ENCODE measurements at places on chromosomes 12 and 14. TPM values are rescaled to one million over a fixed set of nuclear protein-coding genes. Genes with fewer than 3 reads are reported as not detected.

ADAMTS20 gene
- total RNA-seq = 0.17 TPM

SPATA7 gene
- 8.7 TPM for total RNA-seq

TMEM229B gene
- 0.06 TPM for total RNA-seq

SERPINA5 gene
- total RNA-seq = 0.06 TPM

INTS13 gene
- total RNA-seq = 56.4 TPM

SOAT2 gene
- not detected for total RNA-seq

CNIH1 gene
- total RNA-seq = 144 TPM

DERA gene
- 93.8 TPM for total RNA-seq

RD3L gene
- not detected for total RNA-seq

A2M gene
- total RNA-seq = 0.06 TPM

OTUB2 gene
- total RNA-seq = 0.69 TPM

MEG3 gene
- 81.0 TPM for total RNA-seq

KCNH5 gene
- total RNA-seq = 0.06 TPM

GUCY2C gene
- not detected for total RNA-seq

C12orf54 gene
- not detected for total RNA-seq

OR6C75 gene
- total RNA-seq = not detected

FAM90A1 gene
- not detected for total RNA-seq

KRT85 gene
- not detected for total RNA-seq

ANKRD33 gene
- total RNA-seq = not detected

ZC2HC1C gene
- total RNA-seq = 0.38 TPM

PLEKHD1 gene
- total RNA-seq = not detected

KITLG gene
- total RNA-seq = 10.4 TPM

CCNB1IP1 gene
- 39.3 TPM for total RNA-seq

Data from LHCN-M2 (cell line).